Left ventricle myocardium inferior (tissue), 1 donor: ENCODE measurements at places on chromosomes 12 and 14. TPM values are rescaled to one million over a fixed set of nuclear protein-coding genes. Genes with fewer than 3 reads are reported as not detected.

DNA sequence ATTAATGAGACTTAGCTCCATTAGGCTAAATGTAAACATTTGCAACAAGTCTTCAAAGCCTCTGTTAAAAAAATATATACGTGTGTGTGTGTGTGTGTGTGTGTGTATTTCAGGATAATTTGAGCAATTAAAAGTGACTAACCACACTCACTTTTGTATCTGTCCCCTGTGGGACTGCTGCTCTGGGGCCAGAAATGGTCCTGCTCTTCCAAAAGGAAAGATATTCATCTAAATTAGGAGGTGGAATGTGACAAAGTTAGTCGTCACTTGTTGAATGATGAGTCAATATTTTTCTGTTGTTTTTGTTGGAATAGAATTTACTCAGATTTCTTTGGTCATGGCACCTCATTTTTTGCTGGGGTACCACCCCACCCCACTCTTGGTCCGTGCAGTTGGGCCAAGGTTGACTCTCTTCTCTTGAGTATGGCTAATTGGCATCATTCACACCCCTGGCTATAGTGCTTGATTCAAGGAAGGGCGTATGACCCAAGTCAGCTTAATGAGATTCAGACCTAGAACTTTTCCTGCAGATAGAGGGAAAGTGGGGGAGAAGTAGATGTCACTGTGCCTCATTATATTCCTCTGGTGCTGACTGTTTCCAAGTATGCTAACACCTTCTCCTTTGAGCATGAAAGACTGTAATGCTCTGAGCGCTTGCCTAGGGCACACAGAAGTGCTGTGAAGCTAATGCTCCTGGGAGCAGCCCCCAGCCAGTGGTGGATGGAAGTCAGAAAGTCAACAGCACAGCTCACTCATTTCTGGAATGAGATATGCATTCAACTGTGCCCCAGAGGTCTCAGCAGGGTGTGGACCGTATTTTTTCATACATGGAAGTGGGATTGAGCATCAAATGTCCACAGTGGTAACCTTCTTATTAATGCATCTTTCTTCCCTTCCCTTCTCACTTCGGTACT lies 577.0 kb upstream of the TBX3 start:
- no peak for DNase-seq

GRCh38 chr12:20270557-20270956 lies 97.8 kb upstream of the PDE3A start:
- no peak for DNase-seq

DNA sequence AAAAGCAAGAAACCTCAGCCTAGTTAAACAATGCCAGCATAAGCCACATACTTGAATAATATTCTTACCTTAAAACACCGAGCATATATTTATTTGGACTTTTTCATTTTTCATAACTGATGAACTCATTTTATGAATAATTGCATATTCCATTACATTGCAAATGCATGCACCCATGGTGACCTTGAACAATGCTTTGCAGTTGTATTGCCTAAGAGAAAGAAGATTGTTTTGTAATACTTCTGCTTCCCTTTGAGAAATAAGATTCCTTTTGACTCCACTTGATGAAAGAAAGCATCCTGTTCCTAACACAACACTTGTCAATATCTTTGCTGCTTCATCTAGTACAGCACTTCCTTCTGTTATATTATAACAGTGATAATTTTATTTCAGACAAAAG lies 1182.2 kb downstream of the FLRT2 start:
- DNase-seq: no peak

DNA sequence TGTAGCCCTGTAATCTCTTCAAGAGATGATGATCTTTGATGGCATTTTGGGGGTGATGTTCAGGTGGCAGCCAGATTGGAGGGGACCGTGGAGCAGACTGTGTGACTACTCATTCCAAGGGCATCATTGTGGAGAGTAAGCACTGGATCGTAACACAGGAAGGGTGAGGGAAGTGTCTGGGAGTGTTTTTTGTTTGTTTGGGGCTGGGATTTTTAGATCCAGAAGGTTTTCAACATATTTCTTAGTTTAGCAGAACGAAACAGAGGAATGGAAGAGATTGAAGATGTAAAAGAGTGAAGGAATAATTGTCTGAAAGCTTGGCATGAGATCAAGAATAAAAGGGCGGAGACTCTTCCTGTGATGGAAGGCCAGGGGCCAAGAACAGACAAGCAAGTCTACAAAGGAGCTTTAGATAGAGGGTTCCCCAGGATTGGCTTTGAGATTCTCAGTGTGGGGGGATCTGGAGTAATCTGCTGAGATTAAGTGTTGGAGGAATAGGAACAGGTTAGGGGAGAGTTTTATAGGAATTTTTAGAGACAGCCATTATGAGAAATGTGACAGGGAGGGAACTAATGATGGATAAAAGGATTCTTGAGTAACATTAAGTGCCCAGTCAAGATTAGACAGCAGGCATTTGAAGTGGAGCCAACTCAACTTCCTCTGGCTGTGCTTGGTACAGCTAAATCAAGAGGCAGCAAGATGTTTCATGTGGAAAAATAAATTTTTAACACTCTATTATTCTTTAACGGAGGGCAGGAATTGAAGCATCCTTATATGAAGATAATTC lies 79.7 kb upstream of the REP15 start:
- DNase-seq: no peak

GRCh38 chr14:53020193-53020932 lies 69.5 kb upstream of the FERMT2 start:
- no peak for DNase-seq

GRCh38 chr12:20629414-20630156 lies 65.5 kb upstream of the SLCO1C1 start:
- DNase-seq: peak; percentile 21

GRCh38 chr14:41666301-41666700 lies 59.6 kb downstream of the LRFN5 start:
- no peak for DNase-seq

DNA sequence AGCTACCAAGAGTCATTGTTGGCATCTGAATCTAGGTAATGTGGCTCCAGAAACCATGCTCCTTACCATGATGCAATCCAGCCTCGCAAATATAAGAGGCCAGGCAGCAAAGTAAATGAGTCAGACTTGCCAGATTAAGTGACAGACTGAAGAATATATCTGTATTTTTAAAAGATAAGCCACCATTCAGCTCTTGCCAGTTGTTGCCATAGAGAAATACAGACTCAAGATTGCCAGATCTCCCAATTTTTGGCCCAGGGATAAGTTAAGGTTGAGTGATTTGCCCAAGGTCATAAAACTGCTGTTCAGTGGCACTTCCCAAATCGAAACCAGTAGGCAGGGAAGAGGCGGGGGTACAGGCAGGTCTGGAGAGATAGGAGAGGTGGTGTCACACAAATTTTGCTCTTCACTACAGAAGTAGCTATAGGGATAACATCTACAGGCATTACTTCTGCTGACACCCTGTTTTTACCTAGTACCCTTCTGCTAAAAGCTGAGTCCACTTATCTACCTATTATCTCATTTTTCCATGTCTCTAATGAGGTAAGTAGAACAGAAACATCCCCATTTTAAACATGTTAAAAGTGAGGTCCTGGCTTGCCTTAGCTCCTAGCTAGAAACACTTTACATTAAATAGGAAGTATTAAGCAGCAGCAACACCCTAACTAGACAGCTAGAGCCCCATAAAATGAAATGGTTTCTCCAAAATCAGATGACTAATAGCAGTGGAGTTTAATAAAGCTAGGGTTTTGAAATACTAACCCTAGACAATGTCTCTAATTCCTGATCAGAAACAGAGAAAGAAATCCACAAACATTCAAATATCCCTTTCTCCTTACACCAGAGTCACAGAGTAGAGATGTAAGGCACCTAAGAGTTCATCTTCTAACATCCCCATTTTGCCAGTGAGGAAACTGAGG lies 19.5 kb downstream of the DCAF5 start:
- DNase-seq: no peak

GRCh38 chr12:30000401-30000800 lies 216.7 kb upstream of the TMTC1 start:
- no peak for DNase-seq

GRCh38 chr14:100221533-100222223 lies 17.3 kb upstream of the YY1 start:
- peak; percentile 39 for DNase-seq

- DNase-seq: no peak
Observed at GRCh38 chr14:58362798-58363412, 32.8 kb upstream of the TOMM20L start.

GRCh38 chr14:99644723-99645544 lies at the start of gene HHIPL1:
HHIPL1 (plus strand) TSS chr14:99645129; CDS start chr14:99645208, 79 bp downstream.
- DNase-seq: peak; percentile 38

DNA sequence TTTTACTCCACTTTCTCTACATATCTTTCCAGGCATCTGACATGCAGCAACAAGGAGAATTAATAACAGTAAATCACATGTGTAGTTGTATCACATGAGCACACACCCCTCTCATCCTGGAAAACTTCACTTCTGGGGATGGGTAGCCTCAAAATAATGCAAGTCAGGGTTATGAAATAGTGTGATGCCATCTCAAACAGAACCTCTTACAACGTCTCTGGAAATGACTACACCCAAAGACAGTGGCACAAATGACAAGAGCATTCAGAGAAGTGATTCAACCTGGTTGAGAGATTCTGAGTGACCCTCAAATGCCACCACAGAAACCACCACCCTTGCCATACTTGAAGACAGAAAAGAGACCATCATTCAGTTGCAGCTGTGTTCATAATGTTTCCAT lies 2.8 kb downstream of the DIO2 start:
- DNase-seq: no peak

DNA sequence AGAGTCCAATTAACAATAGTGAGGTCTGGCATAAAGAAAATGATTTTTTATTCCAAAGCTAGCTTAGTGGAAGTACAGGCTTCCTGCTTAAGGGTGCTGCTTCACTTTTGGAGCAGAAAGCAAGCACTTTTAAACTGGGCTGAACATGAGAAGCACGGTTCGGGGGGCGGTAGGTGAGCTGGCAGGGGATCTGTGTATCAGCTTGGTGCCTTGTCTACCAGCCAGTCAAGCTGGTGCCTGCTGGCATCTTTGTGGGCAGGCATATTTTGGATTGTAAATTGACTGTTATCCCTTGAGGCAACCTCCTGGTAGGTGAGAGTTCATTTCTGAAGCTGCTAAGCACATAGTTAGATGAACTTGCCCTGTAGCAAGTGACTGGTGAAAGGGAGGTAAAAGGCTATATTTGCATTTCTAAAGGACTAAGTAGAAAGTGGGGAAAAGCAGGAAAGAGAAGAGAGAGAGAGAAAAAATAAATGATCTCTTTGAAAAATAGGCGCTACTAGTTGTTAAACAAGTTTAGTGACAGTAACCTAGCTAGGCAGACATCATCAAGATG lies 121.1 kb upstream of the SYT10 start:
- no peak for DNase-seq

GRCh38 chr12:131235871-131236271 lies 282.2 kb downstream of the ADGRD1 start:
- no peak for DNase-seq

- no peak for DNase-seq
Observed at GRCh38 chr14:52402812-52403526, 88.9 kb downstream of the PTGER2 start.

DNA sequence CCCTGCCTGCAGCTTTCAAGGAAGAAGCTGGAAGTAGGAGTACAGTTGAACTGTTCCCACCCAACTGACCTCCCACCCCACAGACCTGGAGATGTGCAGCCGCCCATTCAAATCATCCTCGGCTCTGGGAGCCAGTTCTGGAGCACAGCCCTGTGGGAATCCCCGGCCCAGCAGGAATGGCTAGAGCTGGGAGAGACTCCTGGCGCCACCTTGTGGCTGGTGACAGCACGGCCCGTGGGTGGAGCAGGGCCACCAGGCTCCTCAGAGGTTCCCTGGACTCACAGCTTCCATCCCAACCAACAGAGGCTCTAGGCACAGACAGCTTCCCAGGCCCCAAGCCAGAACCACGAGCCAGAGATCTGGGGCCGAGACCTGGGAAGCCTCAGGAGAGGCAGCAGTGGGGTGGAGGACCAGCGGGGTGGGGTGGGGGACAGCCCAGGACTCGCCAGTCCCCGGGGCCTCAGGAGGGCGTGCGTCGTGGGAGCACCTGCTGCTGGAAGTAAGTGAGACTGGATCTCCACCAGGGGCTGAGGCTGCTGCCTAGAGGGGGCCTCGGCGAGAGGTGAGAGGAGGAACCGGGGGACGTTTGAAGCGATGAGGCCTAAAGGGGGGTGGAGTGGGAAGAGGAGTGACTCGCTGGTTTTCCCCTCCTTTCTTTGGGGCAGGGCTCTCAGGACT lies 43.4 kb downstream of the RNF34 start:
- DNase-seq: peak; percentile 81

- no peak for DNase-seq
Observed at GRCh38 chr14:31181271-31181670, 26.3 kb downstream of the HECTD1 start.

- no peak for DNase-seq
Observed at GRCh38 chr12:11564984-11565651, 84.4 kb upstream of the ETV6 start.

DNA sequence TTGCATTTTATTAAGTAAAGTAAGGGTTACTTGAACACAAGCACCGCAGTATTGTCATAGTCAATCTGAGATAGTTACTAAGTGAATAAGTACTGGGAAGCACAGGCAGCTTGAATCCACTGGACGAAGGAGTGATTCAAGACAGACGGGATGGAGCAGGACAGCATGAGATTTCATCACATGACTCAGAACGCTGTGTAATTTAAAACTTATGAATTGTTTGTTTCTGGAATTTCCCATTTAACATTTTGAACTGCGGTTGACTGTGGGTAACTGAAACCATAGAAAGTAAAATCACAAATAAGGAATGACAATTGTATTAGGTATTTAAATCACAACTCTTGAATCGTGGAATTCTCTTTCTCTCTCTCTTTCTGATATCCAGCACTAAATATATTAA lies 1630.4 kb upstream of the SEL1L start:
- DNase-seq: no peak

GRCh38 chr12:2756756-2757155 lies 38.0 kb upstream of the FKBP4 start:
- DNase-seq: no peak

DNA sequence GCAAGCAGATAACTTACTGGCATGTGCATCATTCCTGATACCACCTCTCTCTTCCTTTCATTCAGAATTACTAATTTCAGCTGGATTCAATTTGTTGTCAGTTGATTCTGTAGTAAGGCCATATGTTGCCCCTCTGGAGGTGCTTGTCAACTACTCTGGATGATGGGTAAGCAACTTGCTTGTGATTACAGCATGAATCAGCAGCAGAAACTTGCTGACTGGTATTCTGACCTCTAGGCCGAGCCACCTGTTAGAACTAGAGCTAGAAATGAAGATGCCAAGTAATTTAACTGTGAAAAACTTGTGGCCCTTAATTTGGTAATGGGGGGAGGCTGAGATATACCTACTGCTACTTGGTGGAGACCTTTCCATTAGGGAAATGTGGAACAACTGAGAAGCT lies 5.1 kb downstream of the RNF10 start:
- no peak for DNase-seq

SPIC gene
- not detected for total RNA-seq

TAS2R50 gene
- 0.47 TPM for total RNA-seq

PROX2 gene
- not detected for total RNA-seq

SYNDIG1L gene
- total RNA-seq: 0.11 TPM

GLT1D1 gene
- total RNA-seq: 11.8 TPM

GAS2L3 gene
- 1.8 TPM for total RNA-seq

ZC2HC1C gene
- 10.5 TPM for total RNA-seq

KRT3 gene
- not detected for total RNA-seq

CFAP54 gene
- 0.16 TPM for total RNA-seq

CCDC184 gene
- total RNA-seq: 1.0 TPM

KRT72 gene
- not detected for total RNA-seq

ESR2 gene
- 1.0 TPM for total RNA-seq

COL2A1 gene
- not detected for total RNA-seq

OTX2 gene
- total RNA-seq: not detected

MMP17 gene
- total RNA-seq: 0.77 TPM

MTERF2 gene
- 35.6 TPM for total RNA-seq

SERPINA10 gene
- total RNA-seq: not detected

IL22 gene
- total RNA-seq: not detected

BCL7A gene
- total RNA-seq: 11.2 TPM

APOF gene
- total RNA-seq: not detected
